Adrenal gland (tissue), 19 donors: ENCODE measurements at places on chromosomes 3 and 15. TPM values are rescaled to one million over a fixed set of nuclear protein-coding genes. Genes with fewer than 3 reads are reported as not detected.

Gene CACNA2D2
- total RNA-seq: 0.79 TPM

Gene SAXO2
- total RNA-seq: 3.7 TPM

DNA sequence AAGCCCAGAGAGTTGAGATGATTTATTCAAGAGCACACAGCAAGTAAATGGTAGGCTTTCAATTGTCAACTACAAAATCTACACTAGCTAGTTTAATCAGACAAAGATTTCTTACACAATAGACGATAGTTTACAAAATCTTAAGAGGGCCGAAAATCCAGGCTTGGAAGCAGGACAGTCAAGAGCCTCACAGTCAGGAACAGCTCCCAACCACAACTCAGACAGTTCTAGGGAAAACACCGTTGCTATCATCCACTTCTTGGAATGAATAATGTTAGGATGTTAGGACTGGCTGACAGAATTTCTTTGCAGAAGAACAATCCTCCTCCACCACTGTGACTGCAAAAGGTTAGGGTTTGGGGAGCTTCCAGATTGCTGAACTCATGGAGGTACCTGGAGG, 290.8 kb upstream of the ZPLD1 start:
- DNase-seq: no peak

DNA sequence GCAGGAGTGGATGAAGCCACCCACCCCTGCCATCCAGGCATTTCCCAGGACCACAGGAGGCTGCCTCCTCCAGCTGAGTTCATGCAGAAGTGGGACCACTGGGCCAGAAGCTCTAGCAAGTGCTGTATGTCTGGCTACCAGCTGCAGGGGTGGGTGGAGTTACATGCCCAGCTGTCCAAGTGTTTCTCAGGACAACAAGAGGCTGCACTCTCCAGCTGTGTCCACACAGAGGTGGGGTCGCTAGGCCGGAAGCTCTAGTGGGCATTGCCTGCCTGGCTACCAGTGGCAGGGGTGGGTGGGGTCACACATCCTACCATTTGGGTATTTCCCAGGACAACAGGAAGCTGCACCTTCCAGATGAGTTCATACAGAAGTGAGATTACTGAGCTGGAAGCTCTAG, 234.0 kb upstream of the PPP2R3A start:
- no peak for DNase-seq

- peak; percentile 6 for DNase-seq
Observed at GRCh38 chr3:10546820-10547263, 41.5 kb upstream of the ATP2B2 start.

- no peak for DNase-seq
Observed at GRCh38 chr15:76905855-76906254, 715 bp upstream of the SCAPER start.

DNA sequence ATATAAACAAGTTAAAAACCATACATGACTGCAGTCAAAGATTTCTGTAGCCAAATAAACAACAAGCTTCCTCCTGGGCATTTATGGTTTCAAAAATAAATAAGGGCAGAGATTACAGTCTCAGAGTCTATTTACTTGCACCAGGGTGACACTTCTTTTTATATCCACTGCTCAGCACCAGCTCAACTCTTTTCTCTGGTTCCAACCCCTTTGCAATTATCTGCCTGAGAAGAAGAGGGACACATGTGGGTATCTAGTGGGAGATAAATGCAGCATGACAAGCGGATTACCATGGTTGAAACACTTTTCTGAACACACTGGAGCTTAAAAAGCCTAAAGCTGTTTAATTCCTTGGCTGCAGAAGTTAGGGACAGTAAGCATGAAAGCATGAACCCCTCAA, 311.5 kb downstream of the CNTN3 start:
- no peak for DNase-seq
